ENCODE measurements at places on chromosomes 11 and 22. TPM values are rescaled to one million over a fixed set of nuclear protein-coding genes. Genes with fewer than 3 reads are reported as not detected.

MAP6 gene
- 4.8 TPM for total RNA-seq

CHRM1 gene
- total RNA-seq, result not detected

PIWIL4 gene
- 1.5 TPM for total RNA-seq

TUB gene
- total RNA-seq, result 5.9 TPM

MS4A2 gene
- 1.1 TPM for total RNA-seq

MMP8 gene
- total RNA-seq, result 2.6 TPM

C11orf97 gene
- not detected for total RNA-seq

XNDC1N gene
- 2.9 TPM for total RNA-seq

SERHL2 gene
- total RNA-seq, result 1.00 TPM

CFAP300 gene
- total RNA-seq, result 3.0 TPM

MB gene
- 0.55 TPM for total RNA-seq

NXPE1 gene
- not detected for total RNA-seq

GRAMD4 gene
- total RNA-seq, result 37.8 TPM

GUCY1A2 gene
- 6.9 TPM for total RNA-seq

RAB1B gene
- total RNA-seq, result 138 TPM

ACTN3 gene
- 0.10 TPM for total RNA-seq

MADD gene
- total RNA-seq, result 35.7 TPM

YPEL4 gene
- 0.71 TPM for total RNA-seq

CHST1 gene
- total RNA-seq, result 3.2 TPM

PGA4 gene
- total RNA-seq, result 20.6 TPM

SERPING1 gene
- total RNA-seq, result 516 TPM

OR51A4 gene
- total RNA-seq, result not detected

GLYATL2 gene
- total RNA-seq, result not detected

TMPRSS6 gene
- not detected for total RNA-seq

CDC45 gene
- not detected for total RNA-seq

P2RX6 gene
- total RNA-seq, result 1.2 TPM

ALG9 gene
- total RNA-seq, result 161 TPM

OR4A16 gene
- total RNA-seq, result not detected

RAG1 gene
- 0.35 TPM for total RNA-seq

Data from mesenteric fat pad (tissue), 1 donor.